NCI-H446 treated with DMSO at 0.1 percent for 48 hours (cell line): ENCODE measurements at places on chromosomes 7 and 10.

GRCh38 chr10:34292194-34292565, 522.9 kb downstream of the PARD3 start:
- no peak for DNase-seq

DNA sequence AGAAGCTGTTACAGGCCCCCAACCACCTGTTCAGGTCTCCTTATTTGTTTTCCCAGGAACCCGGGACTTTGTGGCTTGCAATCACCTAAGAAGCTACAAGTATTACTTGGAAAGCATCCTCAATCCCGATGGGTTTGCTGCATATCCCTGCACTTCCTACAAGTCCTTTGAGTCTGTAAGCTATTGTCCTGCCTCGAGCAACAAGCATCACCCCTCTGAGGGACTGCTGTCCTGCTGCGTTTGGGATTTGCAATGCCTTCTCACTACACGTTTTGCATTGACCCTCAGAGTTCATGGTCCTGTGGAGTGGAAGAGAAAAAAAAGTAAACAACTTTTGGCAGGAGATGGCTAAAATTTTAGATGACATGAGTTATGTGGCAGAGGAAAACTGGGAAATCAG, 9.2 kb downstream of the PNLIPRP1 start:
- DNase-seq, result no peak

GRCh38 chr10:131257027-131257426, 54.5 kb downstream of the TCERG1L start:
- DNase-seq, result no peak

DNA sequence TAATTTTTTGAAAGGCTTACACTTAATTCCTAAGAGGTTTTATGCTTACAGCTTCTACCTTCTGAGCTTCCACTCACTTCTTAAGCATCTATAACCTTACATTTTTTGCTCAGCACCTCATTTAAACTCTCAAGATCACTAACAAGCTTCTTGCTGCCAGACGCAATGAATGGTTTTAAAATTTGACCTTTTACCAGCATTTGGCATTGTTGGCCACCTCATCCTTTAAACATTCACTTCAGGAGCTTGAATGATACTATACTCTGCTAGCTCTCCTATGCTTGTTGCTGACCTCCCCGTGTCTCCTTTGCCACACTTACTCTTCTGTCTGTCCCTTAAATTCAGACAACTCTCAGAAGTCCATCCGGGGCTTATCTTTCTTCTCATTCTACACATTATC, 37.7 kb upstream of the ODAD2 start:
- no peak for DNase-seq

DNA sequence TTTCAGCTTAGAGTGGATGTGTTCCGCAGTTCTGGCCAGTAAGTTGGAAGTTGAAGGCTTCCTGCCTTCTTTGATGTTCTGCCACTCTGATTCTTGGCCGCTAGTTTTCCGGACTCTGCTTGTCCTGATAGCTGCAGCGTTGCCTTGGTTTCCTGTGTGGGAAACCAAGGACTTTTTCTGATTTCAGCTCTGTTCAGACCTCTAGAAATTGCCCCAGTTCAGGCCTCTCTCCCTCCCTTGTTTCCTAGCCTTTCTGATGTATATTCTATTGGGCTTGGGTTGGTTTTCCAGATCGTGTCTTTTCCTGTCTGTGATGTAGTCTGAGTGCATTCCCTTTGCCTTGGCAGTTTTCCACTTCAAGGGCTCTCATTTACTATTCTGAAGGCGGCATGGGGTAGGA, 318.7 kb downstream of the BBS9 start:
- no peak for DNase-seq

- DNase-seq, result no peak
These were observed 12.2 kb upstream of the CAV1 start for GRCh38 chr7:116512520-116513188.
